ENCODE measurements at places on chromosomes 4 and X. TPM values are rescaled to one million over a fixed set of nuclear protein-coding genes. Genes with fewer than 3 reads are reported as not detected.

The SLC49A3 gene
- total RNA-seq: 2.7 TPM

GRCh38 chrX:101693476-101693875, 33.8 kb upstream of the ARMCX2 start:
- no peak for DNase-seq

GRCh38 chr4:168648494-168648893, 151.6 kb downstream of the PALLD start:
- DNase-seq: no peak

The RAI2 gene
- total RNA-seq: 0.76 TPM

GRCh38 chr4:121129606-121130325, 34.4 kb downstream of the TNIP3 start:
- no peak for DNase-seq

The SYNPO2 gene
- total RNA-seq: 0.28 TPM

- DNase-seq: no peak
Measured at GRCh38 chr4:83833920-83834319, 298.0 kb downstream of the GPAT3 start.

- DNase-seq: no peak
Measured at GRCh38 chrX:47850901-47851300, 14.2 kb downstream of the ZNF81 start.

DNA sequence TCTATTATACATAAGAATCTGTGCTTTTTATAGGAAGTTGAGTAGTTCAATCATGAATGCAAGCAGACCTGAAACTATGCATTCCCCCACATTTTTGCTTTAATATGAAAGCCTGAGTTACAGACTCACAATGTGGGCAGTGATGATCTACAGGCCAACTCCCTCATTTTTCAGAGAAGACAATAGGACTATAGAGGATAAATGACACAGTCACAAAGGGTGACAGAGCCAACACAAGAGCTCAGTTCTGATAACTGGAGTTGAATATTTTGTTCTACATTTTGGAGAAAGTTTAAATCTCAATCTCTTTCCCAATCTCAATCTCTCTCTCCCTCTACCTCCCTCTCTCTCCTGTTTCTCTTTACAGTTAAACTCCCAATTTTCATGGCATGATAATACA, 27.0 kb downstream of the MBNL3 start:
- DNase-seq: no peak

DNA sequence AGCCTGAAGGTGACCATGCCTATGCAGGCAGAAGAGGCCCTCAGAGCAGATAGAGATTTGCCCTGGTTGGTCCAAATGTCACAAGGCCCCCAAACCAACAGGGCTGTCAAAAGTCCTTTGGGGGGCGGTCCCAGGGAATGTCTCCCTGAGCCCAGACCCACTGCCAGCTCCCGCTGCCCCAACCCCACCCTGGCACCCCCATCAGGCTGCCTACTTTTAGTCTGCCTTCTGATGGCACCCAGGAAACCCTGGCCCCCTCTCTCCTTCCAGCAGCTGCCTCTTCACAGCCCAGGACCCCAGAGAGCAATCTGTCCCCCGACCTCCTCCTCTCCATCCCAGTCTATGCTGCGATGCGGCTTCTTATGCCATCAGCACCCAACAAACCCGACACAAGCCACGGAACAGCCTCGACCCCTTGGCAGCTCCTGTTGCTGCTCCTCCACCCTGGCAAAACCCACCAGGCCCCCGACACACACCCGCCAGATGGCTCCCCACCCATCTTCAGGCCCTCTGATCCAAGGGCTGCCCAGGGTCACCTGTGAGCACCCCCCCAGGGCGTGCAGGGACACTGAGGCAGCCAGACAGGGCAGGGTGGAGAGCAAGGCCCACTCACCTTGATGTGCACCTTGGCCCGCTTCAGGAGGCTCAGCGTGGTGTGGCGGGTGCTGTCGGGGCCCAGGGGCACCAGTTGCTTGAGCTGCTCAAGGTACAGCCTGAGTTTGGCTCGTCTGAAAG, 9.9 kb downstream of the MXD4 start:
- no peak for DNase-seq

The CSAG3 gene
- total RNA-seq: not detected

- DNase-seq: no peak
Measured at GRCh38 chr4:84683064-84683850, 100.3 kb downstream of the CDS1 start.

The TMEM187 gene
- 16.9 TPM for total RNA-seq

DNA sequence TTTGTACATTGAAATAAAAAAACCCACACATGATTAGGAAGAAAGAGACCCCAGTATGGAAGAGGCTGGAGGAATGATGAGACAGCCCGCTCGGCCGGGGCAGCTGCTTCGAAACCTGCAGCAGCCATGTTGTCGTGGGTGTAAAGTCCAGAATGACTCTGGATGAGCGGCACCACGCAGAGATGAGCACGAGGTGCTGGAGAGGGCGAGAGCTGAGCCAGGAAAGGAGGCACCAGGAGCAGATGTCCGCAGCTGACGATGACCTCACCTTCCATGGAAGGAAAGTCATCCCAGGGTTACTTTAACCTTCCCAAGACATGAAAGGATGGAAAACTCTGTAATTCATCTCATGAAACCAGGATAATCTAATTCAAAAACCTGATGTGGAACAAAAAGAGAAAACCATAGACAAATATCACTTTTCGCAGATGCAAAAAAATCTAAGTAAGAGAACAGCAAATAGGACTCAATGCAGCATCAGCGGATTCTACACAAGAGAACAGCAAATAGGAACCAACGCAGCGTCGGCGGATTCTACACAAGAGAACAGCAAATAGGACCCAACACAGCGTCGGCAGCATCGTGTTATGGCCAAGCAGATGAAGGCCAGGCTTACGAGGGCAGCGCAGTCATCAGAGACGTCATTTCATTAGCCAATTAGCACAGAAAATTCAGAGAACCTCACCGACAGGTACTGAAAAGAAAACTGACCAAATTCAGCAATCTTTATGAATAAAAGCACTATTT, 25.9 kb upstream of the SPON2 start:
- DNase-seq: no peak
